ENCODE measurements at places on chromosomes 12 and 14.

GRCh38 chr12:75638792-75639191, 127.4 kb upstream of the KRR1 start:
- no peak for DNase-seq

DNA sequence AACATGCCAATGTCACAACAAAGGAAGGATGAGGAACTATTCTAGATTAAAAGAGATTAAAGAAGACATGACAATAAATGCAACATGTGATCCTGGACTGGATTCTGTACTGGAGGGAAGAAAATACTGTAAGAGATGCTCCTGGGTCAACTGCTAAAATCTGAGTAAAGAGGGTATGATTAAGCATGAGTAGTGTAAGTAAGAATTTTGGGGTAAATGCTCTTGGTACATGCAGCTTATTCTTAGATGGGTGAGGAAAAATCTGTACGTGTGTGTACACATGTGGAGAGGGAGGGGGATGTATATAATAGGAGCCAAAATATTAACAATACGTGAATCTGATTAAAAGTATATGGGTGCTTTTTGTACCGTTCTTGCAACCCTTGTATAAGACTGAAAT, 66.0 kb downstream of the CDC42BPB start:
- no peak for DNase-seq

- DNase-seq = no peak
These were observed 105.1 kb downstream of the KTN1 start for GRCh38 chr14:55684956-55685584.

DNA sequence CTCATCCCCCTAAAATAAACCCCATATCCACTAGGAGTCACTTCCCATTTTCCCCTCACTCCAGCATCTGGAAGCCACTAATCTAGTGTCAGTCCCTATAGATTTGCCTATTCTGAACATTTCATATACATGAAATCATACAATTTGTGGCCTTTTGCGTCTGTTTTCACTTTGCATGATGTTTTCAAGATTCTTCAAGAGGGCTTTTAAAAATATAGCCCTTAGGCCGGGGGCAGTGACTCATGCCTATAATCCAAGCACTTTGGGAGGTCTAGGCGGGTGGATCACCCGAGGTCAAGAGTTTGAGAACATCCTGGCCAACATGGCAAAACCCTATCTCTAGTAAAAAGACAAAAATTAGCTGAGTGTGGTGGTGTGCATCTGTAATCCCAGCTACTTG, 104.7 kb downstream of the VEZT start:
- DNase-seq = no peak

- DNase-seq = no peak
These were observed 153.2 kb downstream of the TMEM132C start for GRCh38 chr12:128420163-128420562.

DNA sequence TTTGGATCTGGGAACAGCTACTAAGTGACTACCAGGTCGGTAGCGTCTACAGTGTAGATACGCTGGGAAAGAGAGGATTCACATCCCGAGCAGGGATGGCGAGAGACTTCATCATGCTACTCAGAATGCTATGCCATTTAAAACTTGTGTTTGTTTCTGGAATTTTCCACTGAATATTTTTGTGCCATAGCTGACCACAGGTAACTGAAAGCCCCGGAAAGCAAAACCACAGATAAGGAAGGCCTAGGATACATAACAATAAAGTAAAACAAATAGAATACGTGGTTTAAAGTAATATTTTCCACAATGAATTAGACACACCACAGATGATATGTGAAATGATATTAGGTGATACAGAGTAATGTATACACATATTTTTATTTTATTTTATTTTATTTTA, 7.9 kb upstream of the HCAR1 start:
- no peak for DNase-seq

DNA sequence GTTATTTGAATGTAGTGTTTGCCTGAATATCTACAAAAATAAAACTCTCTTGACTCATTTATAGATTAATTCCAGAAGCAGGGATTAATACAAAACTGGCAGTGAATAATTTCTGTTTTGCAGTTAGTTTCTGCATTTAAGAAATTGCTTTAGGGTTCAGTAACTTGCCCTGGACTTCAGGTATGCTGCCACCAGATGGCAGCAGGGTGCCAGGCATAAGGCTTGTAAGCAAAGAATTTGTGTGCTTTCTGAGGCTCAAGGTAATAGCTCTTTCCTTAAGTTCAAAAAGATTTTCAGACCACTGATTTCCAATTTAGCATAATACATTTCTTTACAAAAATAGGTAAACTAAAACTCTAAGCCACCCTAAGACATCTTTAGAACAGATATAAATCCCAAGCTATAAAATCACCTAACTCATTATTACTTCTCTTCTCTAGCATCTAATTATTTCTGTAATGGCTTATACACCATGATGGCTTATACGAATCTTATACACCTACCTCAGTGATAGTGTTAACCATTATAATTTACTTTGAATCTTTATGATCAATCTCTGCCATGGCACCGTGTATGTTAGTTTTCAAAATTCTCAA, 398.3 kb downstream of the APAF1 start:
- no peak for DNase-seq

GRCh38 chr12:12282761-12283425, 16.0 kb upstream of the LRP6 start:
- no peak for DNase-seq

GRCh38 chr12:28171356-28172060, 18.7 kb upstream of the CCDC91 start:
- no peak for DNase-seq

GRCh38 chr12:27900920-27901879, 71.3 kb downstream of the PTHLH start:
- no peak for DNase-seq

- DNase-seq = no peak
These were observed 340.9 kb downstream of the ALG10 start for GRCh38 chr12:34363050-34363673.

DNA sequence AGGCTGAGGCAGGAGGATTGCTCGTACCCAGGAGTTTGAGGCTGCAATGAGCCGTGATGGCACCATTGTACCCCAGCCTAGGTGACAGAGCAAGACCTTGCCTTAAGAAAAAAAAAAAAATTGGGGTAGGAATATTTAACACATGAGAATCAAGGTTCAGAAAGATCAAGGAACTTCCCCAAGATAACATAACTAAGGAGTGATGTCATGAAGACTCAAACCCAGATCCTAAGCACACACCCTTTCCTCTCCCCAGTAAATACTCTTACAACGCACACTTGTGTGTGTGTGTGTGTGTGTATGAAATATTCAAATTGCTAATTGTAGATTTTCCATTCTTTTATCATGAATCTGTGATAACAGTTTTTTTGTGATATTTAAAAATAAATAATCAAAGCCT, 90.6 kb upstream of the NUDT4 start:
- DNase-seq = no peak

- DNase-seq = no peak
These were observed 32.6 kb downstream of the NGB start for GRCh38 chr14:77238356-77238755.

GRCh38 chr12:24679126-24679525, 269.8 kb downstream of the BCAT1 start:
- no peak for DNase-seq

- no peak for DNase-seq
These were observed 131.6 kb downstream of the PPFIA2 start for GRCh38 chr12:81627336-81628189.

DNA sequence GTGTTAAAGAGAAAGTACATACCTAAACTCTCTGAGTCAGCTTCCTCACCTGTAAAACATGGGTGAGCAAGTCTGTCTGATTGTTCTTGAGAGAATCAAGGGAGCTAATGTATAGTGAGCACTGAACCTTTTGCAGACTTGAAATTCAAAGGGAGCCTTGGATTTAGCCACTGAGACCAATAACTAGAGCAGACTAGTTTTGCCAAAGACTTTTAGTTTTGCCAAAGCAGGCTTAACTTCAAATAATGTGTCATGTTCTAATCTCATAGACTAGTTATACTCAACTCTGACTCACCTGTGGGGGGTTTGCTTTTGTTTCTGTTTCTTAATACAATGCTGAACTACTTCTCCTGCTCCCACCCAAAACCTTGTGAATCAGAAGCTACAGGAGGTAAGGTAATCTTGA, 123.7 kb downstream of the SLC25A21 start:
- no peak for DNase-seq

GRCh38 chr12:113874999-113875561, 91.0 kb downstream of the RBM19 start:
- no peak for DNase-seq

DNA sequence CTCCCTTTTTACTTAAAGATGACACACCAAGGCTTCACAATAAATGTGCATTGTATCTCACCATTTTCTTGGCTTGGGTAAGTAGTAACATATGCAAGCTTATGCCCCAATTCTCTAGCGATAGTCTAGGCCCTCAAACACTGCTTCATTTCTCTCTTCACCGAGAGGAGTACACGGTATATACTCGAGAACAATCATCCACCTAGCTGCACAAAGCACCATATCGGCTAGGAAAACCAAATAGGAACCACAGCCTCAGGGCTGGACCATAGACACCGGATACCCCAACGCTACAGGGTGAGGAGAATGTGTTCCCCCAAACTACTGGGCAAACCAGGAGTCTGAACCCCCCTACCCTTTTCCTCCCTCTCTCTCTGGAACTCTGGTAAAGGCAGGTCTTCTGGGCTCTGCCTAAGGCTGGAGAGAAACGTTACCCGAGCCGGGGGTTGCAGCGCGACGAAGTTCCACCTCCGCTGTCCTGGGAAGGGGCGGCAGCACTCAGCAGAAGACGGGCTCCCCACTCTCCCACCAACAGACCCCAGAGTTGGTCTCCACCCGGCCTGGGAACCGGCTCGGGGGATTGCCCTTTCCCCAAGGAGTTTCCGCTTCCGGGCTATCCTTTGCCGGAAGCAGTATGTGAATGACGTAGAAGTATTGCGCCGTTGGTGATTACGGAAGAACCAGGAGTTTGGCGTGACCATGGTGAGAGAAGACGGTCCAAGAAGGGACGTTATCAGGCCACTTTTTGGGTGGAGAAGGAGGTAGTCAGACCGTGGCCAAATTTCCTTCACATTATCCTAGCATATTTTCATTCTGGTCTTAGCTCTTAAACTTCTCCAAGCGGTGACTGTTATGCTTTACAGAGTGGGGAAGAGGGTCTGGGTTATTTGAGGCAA, at the start of the genes AREL1 and FCF1:
Gene AREL1 (minus strand): TSS at position 582 of the 896 bp plus-strand sequence. CDS start 27,465 bp downstream, outside the sequence.
Gene FCF1 (plus strand): TSS at position 646 of the 896 bp plus-strand sequence. CDS start 54 bp downstream, at position 700.
- DNase-seq = no peak

- no peak for DNase-seq
These were observed 12.8 kb downstream of the BDKRB2 start for GRCh38 chr14:96217376-96217913.

GRCh38 chr12:128811806-128812205, 12.0 kb downstream of the SLC15A4 start:
- DNase-seq = no peak

DNA sequence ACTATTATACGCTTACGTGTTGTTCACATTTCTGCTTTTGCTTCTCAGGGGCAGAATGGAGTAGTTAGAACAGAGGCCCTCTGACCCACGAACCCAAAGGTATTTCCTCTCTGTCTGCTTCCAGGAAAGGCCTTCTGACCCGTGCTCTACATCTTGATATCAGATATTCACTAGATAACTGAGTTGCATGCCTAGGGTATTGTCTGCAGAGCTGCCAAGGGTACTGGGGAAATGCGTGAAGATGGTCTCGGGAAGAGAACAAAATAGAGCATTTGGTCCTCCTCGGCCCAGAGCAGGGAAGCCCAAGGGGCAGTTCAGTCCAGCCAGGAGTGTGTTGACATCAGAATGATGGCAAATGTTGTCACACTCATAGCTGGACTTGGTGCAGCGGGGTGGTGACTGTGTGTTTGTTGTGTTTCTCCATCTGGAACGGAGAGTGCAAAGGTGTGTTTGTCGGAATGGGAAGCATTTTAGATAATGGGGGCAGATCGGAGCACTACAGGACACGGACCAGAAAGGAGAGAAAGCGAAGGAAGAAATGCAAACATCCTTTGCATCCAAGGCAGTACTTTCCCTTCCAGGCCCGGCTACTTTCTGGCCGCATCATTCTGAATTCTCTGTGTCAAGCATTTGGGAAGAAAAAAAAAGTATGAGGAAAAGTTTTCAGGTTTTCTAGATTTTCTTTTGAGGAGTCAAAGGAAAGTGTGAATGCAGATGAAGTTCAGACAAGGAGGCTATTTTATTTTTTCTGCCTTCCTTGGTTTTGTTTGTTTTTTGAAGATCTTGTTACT, 8.1 kb downstream of the GLT1D1 start:
- no peak for DNase-seq

DNA sequence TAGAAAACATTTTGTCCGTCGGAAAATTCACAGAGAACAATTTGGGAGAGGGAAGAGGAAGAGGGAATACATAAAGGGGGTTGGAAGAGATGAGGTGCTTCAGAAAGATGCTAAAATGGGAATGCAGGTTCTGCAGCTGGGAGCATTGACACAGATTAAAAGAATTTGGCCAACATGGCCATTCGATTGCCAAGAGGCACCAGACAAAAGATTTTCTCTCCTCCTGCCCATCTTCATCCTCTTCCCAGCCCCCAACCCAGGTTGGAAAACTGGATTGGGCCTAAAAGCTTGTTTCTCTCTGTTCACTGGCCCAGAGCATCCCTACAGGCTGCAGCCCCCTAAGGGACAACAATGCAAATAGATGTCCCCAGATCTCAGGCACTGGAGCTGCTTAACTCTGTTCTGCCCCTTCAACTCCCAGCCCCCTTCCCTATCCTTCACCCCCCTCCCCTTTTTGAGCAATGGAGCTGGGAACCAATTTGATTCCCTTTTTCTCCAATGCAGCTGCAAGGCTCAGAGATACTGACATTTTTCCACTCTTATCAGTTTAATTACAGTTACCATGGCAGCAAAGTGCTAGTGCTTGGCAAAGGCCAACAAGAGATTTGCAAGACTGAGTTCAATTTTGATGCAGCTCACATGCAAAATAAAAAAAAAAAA, 1.9 kb downstream of the LMO3 start:
- DNase-seq = no peak

- no peak for DNase-seq
These were observed 770.7 kb downstream of the BCL11B start for GRCh38 chr14:98501335-98501734.

GRCh38 chr12:31440586-31440985, 114.6 kb upstream of the SINHCAF start:
- DNase-seq = no peak

- no peak for DNase-seq
These were observed 55.8 kb upstream of the VRK1 start for GRCh38 chr14:96741151-96741977.

- DNase-seq = no peak
These were observed 7.9 kb upstream of the WASHC3 start for GRCh38 chr12:102069707-102070106.

Data from NCI-H187 treated with DMSO at 0.1 percent for 48 hours (cell line).